ENCODE measurements at places on chromosomes 5 and 9.

- DNase-seq: no peak
These were observed 95.0 kb downstream of the CFAP90 start for GRCh38 chr5:7755958-7756357.

- no peak for DNase-seq
These were observed 23.5 kb downstream of the PTTG1 start for GRCh38 chr5:160445132-160445531.

GRCh38 chr5:107551088-107551487, 119.6 kb downstream of the EFNA5 start:
- no peak for DNase-seq

- DNase-seq: no peak
These were observed 216.3 kb downstream of the CDK5RAP2 start for GRCh38 chr9:120363697-120364096.

GRCh38 chr5:58544926-58545325, 37.9 kb upstream of the RAB3C start:
- no peak for DNase-seq

DNA sequence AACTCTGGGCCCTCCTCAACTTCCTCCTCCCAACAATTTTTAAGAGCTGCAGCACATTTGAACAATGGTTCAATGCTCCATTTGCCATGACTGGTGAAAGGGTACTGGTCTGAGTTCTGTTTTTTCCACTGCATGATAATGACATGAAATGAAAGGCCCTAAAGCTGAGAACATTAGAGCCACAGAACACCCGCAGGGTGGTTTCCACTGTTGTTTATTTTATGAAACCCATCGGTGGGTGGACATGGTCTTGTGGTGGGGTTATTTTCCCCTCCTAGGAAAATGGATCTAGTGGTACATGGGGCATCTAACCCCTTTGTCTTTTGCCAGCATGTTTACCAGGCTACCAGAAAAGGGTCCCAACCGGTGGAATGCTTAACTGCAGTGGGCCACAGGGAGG, 71.8 kb downstream of the SMARCA2 start:
- DNase-seq: no peak

All from activated CD4-positive, CD25-positive, alpha-beta regulatory T cell (primary cell).